ENCODE measurements at places on chromosomes 6 and 20. TPM values are rescaled to one million over a fixed set of nuclear protein-coding genes. Genes with fewer than 3 reads are reported as not detected.

FAM217A gene
- not detected for total RNA-seq

PRPH2 gene
- total RNA-seq: 0.78 TPM

RAMACL gene
- total RNA-seq: 5.5 TPM

GPSM3 gene
- 1.1 TPM for total RNA-seq

TAGAP gene
- total RNA-seq: not detected

SOBP gene
- 8.8 TPM for total RNA-seq

TRERF1 gene
- 6.6 TPM for total RNA-seq

GPLD1 gene
- 0.73 TPM for total RNA-seq

MSH5 gene
- 29.1 TPM for total RNA-seq

SMPDL3A gene
- 7.0 TPM for total RNA-seq

GMPR gene
- 2.7 TPM for total RNA-seq

PM20D2 gene
- total RNA-seq: 9.2 TPM

DEFB124 gene
- total RNA-seq: not detected

MCUR1 gene
- total RNA-seq: 9.2 TPM

LPIN3 gene
- total RNA-seq: 14.3 TPM

HLA-DQB2 gene
- total RNA-seq: not detected

TXLNB gene
- total RNA-seq: not detected

RGS19 gene
- total RNA-seq: 9.0 TPM

SCRT2 gene
- total RNA-seq: not detected

MLN gene
- not detected for total RNA-seq

ADGRF4 gene
- total RNA-seq: not detected

HSPA1L gene
- 0.39 TPM for total RNA-seq

GDAP1L1 gene
- not detected for total RNA-seq

LSM14B gene
- total RNA-seq: 34.8 TPM

TTLL9 gene
- not detected for total RNA-seq

ESF1 gene
- 8.1 TPM for total RNA-seq

MATN4 gene
- total RNA-seq: under 0.01 TPM

ANGPT4 gene
- total RNA-seq: not detected

CNPY3 gene
- 19.7 TPM for total RNA-seq

CCN6 gene
- total RNA-seq: not detected

Data from subcutaneous preadipocyte (primary cell).